ENCODE measurements at places on chromosomes 4 and X.

- DNase-seq: no peak
Measured at GRCh38 chrX:17860811-17861488, at the start of gene RAI2. Gene RAI2 (minus strand): TSS chrX:17861298. CDS start chrX:17802010, 59,288 bp downstream.

- no peak for DNase-seq
Measured at GRCh38 chr4:183053681-183054080, 45.4 kb upstream of the WWC2 start.

DNA sequence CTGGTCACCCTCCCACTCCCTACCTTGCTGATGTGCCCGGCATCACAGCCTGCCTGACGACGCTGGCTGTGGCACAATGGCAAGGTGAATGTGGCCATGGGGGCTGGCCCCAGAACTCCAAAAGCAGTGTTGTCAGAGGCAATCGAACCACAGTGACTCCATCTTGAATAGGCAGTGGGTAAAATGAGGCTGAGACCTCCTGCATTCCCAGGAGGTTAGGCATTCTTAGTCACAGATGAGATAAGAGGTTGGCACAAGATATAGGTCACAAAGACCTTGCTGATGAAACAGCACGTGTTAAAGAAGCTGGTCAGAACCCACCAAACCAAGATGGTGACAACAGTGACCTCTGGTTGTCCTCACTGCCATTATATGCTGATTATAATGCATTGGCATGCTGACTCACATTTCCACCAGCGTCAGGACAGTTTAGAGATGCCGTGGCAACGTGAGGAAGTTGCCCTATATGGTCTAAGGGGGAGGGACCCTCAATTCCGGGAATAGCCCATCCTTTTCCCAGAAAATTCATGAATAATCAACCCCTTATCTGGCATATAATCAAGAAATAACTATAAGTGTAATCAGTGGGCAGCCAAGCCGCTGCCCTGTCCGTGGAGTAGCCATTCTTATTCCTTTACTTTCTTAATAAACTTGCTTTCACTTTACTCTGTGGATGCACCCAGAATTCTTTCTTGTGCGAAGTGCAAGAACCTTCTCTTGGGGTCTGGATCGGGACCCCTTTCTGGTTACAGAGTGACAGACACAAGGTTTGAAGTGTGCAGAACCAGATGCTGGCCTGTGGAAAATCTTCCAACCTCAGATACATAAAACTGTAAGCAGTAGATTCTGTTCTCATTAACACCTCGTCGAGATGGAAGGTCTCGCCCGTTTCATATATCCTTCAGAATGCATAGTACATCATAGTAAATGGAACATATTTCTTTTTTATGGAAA is 26.8 kb upstream of the CLDN24 start:
- peak; percentile 63 for DNase-seq

DNA sequence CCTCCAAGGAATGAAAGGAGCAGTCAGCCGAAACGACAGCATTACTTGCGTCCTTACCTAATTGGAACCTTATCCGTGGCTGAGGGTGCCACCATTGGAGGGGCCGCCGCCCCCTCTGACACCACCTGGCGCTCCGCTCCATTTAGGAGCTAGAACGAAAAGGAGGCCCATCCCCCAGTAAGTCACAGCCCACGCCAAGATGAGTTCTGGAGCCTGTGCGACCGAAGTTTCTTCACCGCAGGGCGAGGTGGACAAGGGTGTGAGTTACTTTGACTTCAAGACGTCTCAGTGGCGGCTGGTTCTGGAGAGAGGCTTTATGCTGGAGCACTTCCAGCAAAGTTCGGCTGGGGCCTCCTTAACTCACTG is 729 bp upstream of the IRF2 start:
- peak; percentile 60 for DNase-seq

DNA sequence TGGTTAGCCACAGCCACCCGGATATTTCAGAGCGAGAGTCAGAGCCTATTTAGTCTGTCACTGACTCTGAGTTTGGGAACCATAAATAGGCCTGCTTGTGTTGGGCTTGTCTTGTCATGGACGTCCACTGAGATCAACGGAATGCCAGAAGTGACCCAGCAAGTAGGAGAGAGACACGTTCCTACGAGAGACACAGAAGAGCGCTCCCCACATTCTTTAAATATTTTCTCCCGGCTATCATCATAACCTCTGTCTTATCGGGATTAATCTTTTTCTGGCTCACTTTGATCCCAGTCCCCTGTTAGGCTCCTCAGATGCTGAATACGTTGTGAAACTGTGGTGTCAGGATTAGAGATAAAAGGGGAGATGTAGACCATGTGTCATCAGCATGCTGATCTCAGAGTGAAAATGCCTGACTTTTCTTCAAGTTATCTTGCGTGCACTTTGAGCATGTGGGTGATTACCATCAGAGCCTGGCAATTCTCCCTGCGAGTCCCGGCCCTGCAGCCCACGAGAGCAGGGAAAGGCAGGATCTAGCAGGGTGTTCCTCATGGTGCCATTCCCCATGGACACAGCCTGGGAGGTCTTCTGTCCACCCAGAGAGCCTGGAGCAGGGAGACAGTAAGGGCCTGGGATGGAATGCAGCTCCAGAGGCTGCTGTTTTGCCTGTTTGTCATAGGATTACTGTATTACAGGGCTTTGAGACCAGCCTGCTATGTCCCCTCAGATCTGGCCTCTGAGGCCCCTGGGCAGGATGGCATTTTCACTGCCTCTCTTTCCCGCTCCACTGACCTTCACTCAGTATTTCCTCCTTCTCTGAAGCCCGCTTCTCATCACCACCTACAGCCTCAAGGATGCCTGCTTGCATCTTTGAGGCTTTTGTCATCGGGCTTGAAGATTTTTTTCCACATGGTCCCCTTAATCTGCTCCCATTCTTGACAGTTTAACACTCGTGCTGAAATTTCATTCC is 2.8 kb upstream of the TENM3 start:
- no peak for DNase-seq

- no peak for DNase-seq
Measured at GRCh38 chr4:181597766-181598165, 645.4 kb upstream of the TENM3 start.

GRCh38 chrX:87409113-87409841 is 108.3 kb upstream of the KLHL4 start:
- DNase-seq: no peak

- DNase-seq: no peak
Measured at GRCh38 chrX:4787971-4788370, 1074.5 kb upstream of the PRKX start.

DNA sequence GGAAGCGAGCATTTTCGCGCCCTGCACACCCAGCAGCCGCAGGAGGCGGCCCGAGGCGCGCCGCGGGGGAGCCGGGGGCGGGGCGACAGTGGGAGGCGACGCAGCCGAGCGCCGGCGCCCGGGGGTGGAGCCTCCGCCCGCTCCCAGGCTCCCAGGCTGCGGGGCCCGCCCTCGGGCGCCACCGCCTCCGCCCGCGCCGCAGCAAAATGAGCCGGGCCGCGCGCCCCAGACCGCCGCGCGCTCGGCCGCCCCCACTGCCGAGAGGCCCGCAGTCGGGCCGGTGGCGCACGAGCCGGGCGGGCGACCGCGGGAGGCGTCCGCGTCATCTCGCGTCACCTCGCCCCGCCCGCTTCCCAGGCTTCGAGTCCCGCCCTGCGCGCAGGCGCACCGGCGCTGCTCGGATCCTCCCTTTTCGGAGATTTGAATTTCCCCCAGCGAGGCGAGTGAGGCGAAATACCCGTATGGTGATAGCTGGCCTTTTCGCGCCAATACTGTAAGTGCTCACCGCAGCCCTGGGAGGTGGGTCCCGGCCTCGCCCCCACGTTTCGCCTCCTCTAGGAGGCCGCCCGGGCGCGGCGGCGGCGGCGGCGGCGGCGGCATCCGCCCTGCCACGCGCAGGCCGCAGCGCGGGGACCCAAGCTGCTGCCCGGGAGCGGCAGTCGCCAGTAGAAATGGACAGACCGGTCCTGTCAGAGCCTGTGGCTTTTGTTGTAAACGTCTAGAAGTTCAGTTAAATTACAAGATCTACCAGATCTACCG is at the start of gene TMEM187:
Gene TMEM187 (plus strand): TSS at position 387 of the 759 bp plus-strand sequence. CDS start 9,309 bp downstream, outside the sequence.
- peak; percentile 86 for DNase-seq

DNA sequence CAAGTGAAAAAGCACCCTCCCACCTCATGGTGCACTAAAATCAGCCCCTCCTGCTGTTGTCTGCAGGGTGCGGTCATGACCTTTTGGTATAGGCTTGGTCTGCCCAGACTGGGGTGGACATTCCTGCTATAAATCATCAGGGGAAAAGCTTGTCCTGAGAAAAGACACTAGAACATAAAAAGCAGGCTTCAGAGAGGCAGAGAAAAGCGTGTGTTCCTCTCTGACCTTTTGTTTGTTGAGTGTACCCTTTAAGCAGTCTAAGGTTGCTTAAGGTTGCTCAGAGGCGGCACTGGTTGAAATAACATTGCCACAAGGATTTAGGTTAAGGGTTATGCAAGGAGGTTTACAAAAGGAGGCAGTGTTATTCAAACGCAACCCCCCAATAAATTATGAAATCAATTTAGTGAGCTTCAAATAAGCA is 43.5 kb downstream of the CCDC158 start:
- no peak for DNase-seq

GRCh38 chrX:7149411-7149810 is 1.5 kb upstream of the PUDP start:
- no peak for DNase-seq

GRCh38 chrX:69287095-69287494 is 121.8 kb upstream of the PJA1 start:
- DNase-seq: no peak

- no peak for DNase-seq
Measured at GRCh38 chr4:89914609-89915550, 20.2 kb downstream of the MMRN1 start.

DNA sequence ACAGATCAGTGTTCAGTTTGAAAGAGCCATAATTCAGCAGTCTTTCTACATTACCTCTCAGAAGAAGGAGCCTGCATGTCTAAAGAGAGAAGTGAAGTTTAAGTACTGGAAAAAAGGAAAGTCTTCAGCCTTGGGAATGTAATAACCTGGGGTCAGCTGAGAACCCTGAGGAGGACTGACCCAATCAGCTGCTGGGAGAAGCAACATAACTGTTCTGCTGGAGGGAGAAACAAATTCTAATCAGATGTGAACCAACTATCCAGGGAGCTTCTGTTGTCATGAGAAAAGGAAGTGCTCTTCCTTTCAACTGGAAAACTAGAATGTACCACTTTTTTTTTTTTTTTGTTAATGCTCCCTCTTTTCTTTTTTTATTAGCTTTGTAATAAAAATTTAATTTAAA is 64.5 kb upstream of the PDE5A start:
- DNase-seq: no peak

GRCh38 chr4:184053434-184053833 is 148.3 kb downstream of the STOX2 start:
- no peak for DNase-seq

GRCh38 chr4:82984459-82984858 is 26.2 kb downstream of the LIN54 start:
- DNase-seq: no peak

DNA sequence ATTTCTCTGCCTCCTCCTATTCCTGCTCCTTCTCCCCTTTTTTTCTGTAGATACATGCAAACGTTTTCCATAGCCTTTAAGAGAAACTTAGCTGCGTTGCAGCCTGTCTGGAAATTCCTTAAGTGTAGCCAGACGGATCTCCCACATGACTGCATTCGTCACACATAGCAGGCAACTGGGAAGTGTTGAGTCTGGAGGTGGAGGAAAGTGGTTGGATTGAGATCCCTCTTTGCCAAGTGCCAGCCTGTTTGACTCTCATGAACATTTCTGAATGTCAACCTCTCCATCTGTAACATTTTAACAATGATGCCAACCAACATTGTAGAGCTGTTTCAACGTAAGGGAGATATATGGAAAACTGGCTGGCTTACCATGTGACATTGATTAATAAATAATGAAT is 45.1 kb upstream of the FAM9A start:
- DNase-seq: no peak

DNA sequence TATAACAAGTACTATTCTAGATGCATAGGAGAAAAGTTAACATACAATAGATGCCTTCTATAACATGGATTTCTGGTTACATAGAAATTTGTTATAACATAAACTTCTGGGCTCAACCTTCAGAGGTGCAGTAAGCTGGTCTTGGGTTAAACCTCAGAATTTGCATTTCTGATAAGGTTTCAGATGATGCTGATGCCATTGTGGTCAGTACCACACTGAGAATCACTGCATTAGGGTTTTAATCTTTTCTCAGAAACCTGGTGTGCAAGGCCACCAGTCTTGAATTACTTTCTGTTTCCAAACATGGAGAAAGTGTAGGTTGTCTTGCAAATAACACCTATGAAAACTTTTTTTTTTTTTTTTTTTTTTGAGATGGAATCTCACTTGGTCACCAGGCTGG is 146.2 kb downstream of the SPOCK3 start:
- no peak for DNase-seq

DNA sequence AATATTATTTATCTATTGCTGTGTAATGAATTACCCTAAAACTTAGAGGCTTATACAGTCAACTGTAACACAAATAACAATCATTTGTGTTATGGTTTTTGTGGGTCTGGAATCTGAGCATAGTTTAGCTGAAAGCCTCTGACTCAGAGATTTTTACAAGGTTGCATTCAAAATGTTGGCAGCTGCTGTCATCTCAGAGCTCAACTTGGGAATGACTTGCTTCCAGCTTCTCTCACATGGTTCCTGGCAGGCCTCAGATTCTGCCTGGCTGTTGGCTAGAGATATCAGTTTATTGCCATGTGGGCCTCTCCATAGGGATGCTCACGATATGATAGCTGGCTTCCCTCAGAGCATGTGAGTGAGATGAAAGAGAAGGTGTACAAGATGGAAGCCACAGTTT is 70.2 kb upstream of the BRWD3 start:
- DNase-seq: no peak

DNA sequence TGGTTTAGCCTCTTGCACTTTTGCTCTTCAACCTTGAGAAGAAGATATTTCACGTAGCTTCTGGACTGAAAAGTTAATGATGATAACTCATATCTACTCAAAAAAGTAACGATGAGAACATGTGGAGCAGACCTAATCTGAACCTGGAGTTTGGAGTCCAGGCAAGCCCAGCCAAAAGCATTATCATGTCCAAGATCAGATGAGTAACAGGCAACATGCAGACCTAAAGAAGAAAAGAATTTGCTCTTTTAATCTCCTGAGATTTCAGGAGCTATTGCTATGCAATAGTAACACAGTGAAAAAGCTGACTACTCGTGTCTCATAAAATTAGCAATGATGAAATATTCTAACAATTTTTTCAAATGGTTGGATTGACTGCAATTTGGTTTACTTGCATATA is 21.8 kb upstream of the PPA2 start:
- no peak for DNase-seq

DNA sequence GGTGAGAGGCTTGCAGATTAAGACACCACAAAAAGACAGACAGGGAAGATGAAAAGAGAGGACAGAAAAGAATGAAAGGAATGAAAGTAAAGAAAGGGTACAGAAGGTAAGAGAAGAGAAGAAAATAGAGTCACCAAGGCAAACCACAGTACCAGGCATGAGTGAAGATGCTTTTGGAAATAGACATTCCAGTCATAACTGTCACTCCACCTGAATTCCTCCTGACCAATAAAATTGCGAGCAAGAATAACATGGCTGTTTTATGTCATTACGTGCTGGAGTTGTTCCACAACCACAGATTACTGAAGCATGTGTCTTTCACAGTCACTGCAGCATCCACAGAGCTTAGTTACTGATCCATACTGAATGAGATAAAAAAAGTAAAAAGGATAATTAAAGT is 864.9 kb upstream of the SLIT2 start:
- DNase-seq: no peak

All from stimulated activated CD8-positive, alpha-beta memory T cell treated with anti-CD3 and anti-CD28 coated beads, Interleukin-7, amount 100 ng/mL, for 48 hours (primary cell).